Inflammatory macrophage treated with lipopolysaccharide for 4 hours (primary cell): ENCODE measurements at places on chromosomes 16 and 17.

DNA sequence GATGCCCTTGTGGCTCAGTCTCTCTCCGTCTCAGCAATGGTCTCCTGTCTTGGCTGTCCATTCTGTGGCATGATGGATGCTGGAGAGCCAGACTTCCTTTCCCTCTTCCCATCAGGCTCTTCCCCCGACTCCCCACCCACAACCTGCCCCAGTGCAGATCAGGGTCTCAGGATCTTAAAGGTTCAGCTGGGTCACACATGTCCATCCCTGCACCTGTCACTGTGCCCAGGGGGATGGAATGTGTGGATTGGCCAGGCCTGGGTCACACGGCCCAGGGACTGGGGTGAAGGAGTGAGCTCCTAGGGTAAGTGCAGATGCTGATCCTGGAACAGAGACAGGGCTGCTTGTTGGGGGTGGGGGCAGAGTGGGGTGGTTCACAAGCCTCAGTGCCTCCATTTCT, 23.0 kb downstream of the ADGRG5 start:
- DNase-seq: no peak

DNA sequence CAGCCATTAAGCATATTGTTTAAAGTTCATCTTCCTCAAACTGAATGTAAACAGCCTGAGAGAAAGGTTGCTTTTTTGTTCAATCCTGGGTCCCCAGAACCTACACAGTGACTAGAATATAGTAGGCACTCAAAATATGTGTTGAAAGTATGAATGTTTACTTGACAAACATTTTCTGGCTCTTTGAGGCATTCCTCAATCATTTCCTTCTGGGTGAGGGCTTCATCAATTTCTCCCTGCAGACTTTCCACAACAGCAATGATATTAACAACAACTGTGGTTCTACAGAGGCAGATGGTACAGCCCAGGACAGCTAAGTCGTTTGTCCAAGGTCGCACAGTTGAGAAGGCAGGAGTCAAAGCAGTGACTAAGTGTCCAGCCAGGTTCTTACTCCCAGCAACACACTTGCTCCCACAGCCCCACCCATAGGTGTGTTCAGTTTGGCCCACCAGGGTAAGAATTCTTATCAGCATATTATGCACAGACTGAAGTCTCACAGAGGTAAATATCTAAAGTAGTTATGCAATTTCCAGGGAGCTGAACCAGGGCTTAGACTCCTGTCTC, 61.1 kb downstream of the HS3ST3B1 start:
- DNase-seq: no peak

- DNase-seq: no peak
Observed at GRCh38 chr16:55464375-55464774, 14.6 kb upstream of the MMP2 start.

DNA sequence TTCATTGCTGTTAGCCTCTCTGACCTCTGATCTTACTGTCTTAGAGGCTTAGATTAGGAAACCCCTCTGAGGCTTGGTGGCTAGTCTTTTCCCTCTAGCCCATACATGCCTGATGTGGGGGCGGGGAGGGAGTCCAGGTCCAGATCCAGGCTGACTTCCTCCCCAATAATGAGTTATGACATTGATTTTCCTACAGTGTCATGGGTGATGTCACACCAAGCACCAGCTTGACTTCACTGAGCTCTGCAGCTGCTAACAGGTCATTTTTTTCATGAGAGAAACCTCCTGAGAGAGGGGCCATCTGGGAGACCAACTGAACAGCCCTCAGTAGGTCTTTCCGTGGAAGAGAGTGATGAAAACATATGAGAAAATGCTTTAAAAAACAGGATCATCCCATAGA, 180.2 kb upstream of the N4BP1 start:
- DNase-seq: no peak

- DNase-seq: peak; percentile 94
Observed at GRCh38 chr17:42518046-42518754, 17.8 kb upstream of the NAGLU start.

DNA sequence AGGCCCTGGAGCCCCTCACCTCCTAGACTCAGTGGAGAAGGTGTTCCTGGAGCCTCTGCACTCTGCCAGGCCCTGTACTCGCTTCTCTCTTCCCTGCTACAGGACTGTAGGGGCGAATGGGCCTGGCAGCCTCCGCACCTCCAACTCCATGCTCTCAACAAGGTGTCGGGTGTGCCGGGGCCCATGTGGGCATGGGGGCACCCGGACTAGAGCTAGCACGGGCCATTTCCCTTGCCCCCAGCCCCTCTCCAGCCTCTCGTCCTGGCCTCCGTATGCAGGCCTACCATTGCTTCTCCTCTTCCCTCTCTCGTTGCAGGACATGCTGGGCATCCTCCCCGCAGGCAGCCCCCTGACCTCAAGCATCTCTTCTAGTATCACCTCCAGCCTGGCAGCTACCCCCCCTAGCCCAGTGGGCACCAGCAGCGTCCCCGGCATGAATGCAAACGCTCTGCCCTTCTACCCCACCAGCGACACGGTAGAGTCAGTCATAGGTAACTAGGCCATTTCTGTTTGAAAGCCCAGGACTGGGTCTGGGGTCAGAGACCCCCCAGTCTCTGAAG, 25.8 kb downstream of the UNC13D start:
- no peak for DNase-seq

- DNase-seq: no peak
Observed at GRCh38 chr16:23424292-23424958, 28.6 kb downstream of the COG7 start.

- DNase-seq: peak; percentile 82
Observed at GRCh38 chr17:82238472-82239201, 9.8 kb downstream of the SLC16A3 start.

DNA sequence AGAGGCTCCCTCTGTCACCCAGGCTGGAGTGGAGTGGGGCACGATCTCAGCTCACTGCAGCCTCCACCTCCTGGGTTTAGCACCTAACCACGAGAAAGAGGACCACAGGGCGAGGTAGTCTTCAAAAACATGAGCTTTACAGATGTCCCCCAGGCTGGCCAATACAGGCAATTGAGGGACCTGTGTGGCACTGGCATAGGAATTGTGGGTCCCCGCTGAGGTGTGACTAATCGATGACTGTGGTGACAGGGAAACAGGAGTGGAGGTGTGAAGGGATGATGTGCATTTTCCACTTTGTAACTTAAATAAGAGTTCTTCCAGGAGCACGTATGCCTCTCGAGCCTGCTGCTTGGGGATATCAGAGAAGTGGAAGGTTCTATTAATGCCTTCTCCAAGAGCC, 12.6 kb upstream of the ARHGAP17 start:
- DNase-seq: no peak

DNA sequence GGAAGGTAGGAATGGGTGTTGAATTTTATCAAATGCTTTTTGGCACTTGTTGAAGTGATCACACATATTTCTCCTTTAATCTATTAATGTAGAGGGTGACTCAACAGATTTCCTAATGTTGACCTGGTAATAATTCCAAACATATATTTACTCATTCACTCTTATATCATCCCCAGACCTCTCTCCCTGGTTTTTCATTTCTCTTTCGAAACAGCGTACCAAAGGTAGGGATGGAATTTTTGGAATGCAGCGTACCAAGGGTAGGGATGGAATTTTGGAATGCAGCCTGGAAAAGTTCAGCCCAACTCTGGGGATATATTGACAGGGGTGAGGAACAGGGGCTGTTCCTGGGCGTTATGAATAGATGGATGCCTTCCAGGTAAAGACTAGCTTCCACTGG, 7.3 kb downstream of the KIF18B start:
- no peak for DNase-seq

- no peak for DNase-seq
Observed at GRCh38 chr17:40680998-40681397, 16.0 kb upstream of the KRT222 start.

DNA sequence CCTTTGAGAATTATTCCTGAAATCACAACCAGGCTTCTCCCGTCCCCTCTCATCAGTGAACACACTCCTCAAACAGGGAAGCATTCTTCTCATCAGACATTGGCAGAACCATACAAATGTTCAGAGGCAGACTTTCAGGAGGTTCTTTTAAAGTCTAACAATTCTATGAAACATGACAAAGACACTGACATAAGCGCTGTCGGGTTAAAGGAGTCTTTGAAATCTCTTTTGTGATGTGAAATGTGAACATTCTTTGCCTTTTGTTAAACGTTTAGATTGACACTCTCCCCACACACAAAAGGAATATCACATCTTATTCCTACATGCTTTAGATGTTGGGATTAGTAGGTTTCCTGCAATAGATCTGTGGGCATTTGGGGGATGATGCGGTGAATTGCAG, 63.9 kb downstream of the NETO2 start:
- DNase-seq: no peak

DNA sequence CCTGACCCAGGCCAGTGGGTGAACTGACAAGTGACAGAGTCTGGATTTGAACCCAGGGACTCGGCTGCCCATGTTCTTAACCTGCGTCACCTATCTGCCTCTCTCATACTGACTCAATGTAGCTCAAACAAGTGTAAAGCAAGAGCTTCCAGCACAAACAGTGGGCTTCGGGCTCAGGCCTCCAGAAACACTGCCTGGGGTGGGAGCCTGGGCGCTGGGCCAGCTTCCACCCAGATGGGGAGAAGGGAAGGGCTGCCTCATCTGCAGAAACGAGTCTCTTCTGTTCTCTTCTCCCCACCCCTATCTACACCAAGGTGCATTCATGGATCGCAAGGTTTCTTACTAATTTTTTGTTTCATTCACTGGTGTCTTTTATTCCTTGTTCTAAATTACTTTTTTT, 1.3 kb downstream of the CDRT4 start:
- DNase-seq: no peak

DNA sequence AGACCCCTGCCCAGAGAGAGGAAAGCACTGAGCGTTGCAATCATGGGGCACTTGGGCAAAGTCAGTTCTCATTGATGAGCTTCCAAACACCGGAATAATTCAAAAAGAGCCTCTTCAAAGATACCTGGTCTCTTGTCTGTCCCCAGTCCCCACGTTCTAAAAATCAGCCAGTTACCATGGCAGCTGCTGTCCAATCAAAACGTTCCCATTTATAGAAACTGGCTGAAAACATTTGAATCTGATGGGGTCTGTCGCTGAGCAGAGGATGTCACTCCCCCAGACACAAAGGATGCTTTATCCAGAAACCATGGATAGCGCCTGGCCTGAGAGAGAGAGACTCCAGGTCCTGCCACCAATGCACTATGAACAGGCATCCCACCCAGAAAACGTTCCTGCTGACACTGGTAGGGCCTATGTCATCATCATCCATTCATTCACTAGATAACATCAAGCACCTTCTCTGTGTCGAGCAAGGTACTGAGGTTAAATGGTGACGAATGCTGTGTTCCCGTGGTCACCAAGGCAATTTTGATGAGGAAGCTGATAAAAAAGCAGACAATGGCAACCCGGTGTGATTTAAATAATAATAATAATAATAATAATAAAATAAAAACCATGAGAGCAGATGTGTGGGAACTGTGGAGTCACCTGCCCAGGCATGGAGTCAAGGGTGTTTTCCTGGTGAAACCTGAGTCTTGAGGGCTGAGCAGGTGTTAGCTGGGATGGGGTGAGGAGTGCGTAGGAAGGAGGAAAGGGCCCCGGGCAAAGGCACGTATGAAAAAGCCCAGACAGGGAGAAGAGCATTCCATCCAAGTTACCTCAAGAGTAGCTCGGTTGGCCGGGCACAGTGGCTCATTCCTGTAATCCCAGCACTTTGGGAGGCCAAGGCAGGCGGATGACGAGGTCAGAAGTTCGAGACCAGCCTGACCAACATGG, 19.0 kb upstream of the CALB2 start:
- no peak for DNase-seq

DNA sequence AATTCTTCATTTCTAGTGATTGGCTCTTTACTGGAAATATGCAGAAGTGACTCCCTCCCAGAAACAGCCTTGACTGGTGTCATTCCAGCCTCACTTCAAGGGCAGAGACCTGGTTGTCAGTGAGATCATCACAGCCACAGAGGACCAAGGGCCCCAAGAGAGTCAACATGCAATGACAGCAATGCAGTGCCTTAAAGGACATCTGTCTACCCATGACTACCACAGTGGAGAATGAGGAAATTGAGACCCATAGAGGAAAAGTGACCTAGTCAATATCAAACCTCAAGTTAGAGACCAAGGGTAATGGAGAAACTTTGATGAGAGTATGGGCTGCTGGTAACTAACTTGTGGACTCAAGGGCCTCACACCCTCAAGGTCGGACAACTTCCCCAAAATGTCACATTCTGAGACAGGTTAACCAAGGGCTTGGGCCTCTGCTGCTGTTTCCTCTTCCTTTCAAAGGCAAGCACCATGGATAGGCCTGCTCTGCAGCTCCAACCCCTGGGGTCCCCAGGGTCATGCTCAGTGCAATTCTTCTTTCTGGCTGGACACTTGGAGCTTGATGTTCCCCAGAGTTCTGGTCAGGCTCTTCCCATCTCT, 11.3 kb downstream of the NOG start:
- DNase-seq: no peak

DNA sequence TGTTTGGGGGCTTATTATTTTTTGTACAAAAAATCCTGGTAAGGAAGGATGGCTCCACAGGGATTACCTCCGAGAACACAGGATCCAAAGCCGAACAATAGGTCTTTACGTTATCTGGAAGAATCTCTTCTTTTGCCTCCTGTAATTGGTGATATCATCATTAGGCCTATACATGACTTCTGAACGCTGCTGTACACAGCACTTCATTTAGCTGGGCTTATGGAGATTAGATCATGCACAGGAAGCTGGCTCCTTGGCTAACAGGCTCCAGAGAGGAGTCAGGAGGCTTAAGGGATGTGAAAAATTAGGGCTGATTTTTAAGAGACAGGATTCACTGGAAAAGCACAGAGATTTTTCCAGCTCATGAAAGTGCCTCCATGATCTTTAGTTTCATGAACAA, 54.7 kb downstream of the TANGO6 start:
- DNase-seq: no peak

GRCh38 chr17:59415397-59415796, 83.9 kb downstream of the YPEL2 start:
- peak; percentile 71 for DNase-seq

DNA sequence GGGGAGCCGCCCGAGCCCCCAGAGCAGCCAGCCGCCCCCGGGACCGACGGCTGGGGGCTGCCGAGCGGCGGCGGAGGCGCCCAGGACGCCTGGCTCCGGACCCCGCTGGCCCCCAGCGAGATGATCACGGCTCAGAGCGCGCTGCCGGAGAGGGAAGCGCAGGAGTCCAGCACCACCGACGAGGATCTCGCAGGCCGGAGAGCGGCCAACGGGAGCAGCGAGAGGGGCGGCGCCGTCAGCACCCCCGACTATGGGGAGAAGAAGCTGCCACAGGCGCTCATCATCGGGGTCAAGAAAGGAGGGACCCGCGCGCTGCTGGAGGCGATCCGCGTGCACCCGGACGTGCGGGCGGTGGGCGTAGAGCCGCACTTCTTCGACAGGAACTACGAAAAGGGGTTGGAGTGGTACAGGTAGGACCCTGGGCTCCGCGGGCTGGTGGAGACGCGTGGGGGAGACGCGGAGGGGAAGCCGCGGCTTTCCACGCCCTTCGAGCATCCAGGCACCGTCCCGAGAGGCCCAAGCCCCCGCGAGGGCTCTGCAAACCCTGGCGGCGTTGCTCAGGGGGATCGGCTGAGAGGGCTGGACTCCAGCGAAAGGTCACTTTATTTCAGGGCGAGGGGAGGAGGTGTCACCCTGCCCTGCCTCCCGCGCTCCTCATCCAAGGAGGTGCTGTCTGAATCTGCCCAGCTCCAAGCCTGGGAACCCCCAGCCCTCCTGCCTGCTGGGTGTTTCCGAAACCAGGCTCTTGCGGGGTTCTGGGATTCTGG, 1.2 kb downstream of the HS3ST4 start:
- no peak for DNase-seq
